ENCODE measurements at places on chromosomes 1 and 21.

- DNase-seq, result no peak
Measured at GRCh38 chr1:2948751-2949680, 72.3 kb upstream of the ACTRT2 start.

GRCh38 chr1:236124965-236125364, 17.4 kb upstream of the GPR137B start:
- DNase-seq, result no peak

- peak; percentile 72 for DNase-seq
Measured at GRCh38 chr1:54230507-54231339, 30.8 kb downstream of the MRPL37 start.

GRCh38 chr1:914131-914890, 9.4 kb upstream of the SAMD11 start:
- DNase-seq, result no peak

- DNase-seq, result no peak
Measured at GRCh38 chr1:50665413-50665812, 242.2 kb upstream of the DMRTA2 start.

DNA sequence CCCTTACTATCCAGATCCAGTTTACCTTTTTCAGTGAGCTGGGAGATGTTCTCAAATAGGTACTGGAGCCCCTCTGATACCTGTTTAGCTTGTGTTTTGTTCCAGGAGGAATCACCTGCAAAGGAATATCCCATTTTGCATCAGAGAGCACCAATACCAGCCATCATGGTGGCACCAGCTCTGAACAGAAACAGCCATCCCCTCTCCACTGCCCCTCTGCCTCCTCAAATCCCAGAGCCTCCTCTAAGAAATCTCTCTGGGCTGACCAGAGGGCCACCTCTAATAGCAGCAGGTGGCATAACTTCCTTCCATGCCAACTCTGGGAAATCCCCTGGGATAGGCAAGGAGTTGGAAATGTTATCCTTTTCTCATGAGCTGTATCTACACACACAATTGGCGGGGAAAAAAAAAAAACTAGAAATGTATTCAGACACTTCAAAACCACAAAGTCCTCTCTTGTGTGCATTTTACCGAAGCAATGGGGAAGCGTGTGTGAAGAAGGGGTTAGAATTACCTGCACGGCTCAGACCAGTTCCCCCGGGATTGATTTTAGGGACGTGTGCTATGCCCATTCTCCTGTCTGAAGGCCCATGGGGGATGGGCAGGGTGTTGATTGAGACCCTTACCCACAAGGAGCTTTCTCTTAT, 2.4 kb downstream of the PGLYRP4 start:
- DNase-seq, result no peak

DNA sequence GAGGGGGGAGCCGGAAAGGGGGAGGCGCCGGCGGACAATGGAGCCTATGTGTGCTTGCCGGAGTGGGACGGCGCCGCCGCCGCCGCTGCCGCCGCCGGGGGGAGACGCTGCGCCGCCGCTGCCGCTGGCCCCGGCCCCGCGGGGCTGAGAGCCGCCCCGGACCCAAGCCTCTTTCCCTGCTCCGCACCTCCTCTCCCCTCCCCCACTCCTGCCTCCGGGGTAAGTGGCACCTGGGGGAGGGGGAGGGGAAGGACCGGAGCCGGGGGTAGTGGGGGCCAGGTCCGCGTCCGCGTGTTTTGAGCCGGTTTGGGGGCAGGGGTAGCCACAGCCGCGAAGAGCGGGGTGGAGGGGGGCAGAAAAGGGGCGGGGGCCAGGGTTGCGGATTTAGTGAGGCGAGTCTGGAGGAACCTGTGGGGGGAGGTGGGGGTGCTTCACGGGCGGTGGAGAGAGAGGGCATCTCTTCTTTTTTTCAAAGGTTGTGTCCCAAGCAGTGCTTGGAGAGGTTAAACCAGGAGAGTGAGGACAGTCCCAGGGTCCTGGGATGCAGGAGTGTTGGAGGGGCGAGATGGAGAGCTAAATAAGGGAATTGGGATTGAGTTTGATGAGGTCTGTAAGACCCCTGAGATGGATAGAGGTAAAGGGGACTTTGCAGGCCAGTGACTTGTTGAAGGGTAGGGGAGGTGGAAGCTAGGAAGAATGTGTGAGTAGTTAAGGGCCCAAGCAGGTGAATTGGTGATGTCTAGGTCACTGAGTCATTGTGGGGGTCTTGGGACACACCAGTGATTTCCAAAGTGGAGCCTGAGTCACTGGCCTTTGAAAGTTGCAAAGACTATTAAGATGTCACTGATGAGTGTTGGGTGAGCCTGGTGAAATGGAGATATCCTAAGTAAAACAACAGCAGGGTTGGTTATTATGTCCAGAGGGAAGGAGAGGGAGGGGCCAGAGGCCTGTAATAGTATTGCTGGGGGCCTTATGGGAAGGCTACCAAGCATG, 59.1 kb downstream of the BCL9 start:
- no peak for DNase-seq

GRCh38 chr1:30108186-30108585, 615.2 kb downstream of the MATN1 start:
- no peak for DNase-seq

- DNase-seq, result peak; percentile 63
Measured at GRCh38 chr1:234737967-234738314, 128.0 kb upstream of the IRF2BP2 start.

DNA sequence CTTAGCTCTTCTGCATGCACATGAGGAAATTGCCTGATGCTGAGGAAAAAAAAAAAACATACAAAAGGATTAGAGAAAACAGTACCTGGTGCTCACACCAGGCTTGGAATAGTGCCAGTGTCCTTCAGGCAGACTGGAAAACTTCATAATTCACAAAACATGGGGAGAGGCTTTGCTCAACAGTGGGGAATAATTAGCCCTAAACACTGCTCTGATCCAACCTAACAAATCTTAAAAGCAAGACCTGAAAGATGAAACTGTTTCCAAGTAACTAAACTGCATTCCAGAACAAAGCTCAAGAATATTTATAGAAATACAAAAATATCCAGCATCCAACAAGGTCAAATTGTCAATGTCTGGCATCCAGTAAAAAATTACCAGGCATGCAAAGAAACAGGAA, 124.8 kb downstream of the AK5 start:
- peak; percentile 4 for DNase-seq
